ENCODE measurements at places on chromosomes 2 and 18. TPM values are rescaled to one million over a fixed set of nuclear protein-coding genes. Genes with fewer than 3 reads are reported as not detected.

Gene NOP58
- 161 TPM for total RNA-seq

Gene ANKRD53
- total RNA-seq, result not detected

Gene CYP26B1
- total RNA-seq, result not detected

Gene PLCL1
- 0.68 TPM for total RNA-seq

Gene LIMS4
- 0.74 TPM for total RNA-seq

Gene MBD5
- total RNA-seq, result 17.9 TPM

Gene LRRTM1
- total RNA-seq, result not detected

Gene CDH2
- 0.18 TPM for total RNA-seq

Gene LIMS2
- total RNA-seq, result 23.6 TPM

Gene OSBPL6
- 2.5 TPM for total RNA-seq

Gene MDH1B
- total RNA-seq, result 0.92 TPM

GRCh38 chr2:191158193-191158592 lies 7.4 kb upstream of the STAT4 start:
- no peak for DNase-seq

GRCh38 chr2:3348767-3349166 lies 28.9 kb downstream of the EIPR1 start:
- no peak for DNase-seq

DNA sequence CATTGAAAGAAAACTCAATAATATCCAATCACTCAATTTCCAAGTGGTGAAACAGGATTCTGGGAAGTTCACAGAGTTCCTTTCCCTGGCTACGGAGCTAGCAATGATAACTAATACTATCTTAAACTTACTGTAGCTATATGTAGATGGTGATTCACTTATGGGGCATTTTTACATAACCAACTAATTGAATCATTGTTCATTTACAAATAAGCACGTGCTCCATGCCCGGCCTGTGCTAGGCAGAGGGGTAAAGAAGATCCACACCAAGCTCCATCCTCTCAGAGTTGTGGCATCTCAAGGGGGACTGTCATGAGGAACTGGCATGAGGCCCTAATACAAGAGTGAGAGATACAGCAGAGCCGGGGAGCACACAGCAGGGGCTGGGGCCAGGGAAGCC lies 176.3 kb downstream of the ANKRD30B start:
- no peak for DNase-seq

- peak; percentile 61 for DNase-seq
Measured at GRCh38 chr2:44753552-44754285, 187.8 kb upstream of the SIX3 start.

DNA sequence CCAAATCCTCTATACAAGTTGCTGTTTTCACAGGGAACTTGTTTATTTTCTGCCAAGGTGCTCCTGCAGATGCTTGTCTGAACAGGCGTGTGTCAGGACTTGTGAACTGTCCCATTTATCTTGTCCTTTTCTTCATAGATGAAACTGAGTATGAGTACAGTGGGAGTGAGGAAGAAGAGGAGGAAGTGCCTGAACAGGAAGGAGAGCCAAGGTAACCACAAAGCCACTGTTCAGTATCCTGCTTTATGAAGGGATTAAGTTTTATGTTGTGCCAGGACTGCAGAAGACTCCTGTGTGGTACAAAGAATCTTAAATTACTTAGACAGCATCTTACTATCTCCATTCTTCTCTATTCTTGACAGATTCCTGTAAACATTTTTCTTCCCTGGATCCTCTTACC lies 145.0 kb downstream of the MAP4K4 start:
- no peak for DNase-seq

DNA sequence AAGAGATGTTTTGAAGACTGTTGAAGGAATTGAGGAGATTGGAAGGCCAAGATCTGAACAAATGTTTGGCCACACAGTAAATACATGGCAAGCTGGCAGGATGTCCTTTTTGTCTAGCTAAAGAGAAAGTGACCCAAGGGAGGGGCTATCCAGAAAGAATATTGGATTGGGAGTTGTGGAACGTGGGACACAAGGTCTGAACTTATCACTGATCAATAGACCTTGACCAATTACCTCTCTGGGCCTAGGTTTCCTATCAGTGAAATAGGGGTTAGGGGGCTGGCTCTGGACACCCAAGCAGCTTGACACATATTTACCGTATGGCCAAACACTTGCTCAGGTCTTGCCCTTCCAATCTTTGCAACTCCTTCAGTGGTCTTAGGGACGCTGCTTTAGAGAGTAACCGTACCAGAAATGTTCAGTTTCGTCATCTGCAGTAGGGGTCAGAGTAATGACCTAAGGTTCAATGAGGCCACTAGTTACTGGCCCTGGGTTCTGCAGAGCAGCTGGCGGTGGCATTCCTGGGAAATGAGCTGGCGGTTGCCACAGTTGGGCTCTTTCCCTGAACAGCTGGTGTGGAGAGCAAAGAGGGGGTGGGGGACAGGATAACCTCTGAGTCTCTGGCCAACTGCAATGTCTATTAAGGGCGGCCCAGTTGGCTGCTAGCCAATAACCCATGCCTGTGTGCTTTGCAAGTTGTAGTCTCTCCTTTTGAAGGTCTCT lies 70.1 kb upstream of the STPG4 start:
- no peak for DNase-seq

- no peak for DNase-seq
Measured at GRCh38 chr2:111071600-111072171, 49.0 kb upstream of the BCL2L11 start.

GRCh38 chr2:1849450-1849849 lies 105.1 kb upstream of the PXDN start:
- no peak for DNase-seq

DNA sequence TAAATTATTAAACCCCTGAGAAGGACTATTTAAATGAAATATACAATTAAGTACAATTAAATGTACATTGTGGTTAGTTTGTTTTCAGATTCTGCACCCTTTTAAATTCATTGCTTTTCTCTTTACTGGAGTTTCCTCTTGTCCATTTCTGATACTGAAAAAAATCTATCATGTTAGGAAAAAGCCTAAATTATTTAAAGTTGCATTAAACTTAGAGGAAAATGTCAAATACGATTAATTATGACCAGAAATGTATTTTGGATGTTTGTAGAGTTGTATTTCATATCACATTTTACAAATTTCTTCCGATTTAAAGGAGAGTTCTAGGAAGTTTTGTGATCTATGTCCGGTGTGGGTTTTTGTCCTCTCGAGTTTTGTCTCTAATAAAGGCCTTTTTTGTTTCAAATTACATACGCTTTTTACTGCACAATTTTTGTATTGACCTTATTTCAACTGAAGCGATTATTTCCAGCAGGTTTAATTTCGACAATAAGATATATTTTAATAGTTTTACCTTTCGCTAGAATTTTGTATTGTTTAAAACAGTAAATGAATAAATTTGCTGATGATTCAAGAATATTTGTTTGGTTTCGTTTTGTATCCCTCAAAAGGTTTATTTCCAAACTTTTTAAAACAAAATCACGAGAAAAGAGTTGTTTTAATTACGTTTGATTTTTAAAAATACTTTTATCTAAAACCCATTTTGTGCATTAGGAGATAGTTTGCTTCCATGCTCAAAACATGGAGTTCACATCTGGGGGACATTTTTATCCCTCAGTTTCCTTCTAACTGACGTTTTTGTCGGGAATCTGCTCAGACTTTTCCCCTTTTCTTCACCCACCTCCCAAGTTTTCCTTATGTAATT lies 3.3 kb upstream of the SATB2 start:
- DNase-seq, result no peak

DNA sequence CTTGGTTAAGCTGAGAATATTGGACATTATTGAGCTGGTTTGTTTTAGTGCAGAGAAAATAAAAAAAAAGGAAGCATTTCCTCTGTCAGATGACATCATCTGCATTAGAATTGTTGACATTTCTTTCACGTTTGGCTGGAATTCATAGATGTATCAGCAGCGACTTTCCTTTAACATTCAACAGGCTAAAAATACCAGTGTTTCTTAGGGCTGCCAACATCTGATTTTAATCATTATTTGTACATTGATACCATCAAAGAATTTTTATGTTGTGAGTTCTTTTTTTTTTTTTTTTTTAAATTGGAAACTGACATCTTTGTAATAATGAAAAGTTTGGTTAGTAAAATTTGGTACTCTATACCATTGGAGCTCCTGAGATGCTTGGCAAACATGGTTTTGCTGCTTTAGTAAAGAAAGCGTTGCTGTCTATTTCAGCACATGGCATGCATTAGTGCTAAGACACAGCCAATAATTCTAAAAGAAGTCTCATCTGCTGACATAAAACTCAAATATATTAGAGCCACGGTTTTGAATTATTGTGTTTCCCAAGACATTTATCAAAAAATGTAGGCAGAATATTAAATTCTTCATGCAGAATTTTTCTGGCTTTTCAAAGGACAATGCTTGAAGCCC lies 33.6 kb downstream of the GTF2A1L start:
- no peak for DNase-seq

- no peak for DNase-seq
Measured at GRCh38 chr2:216792222-216793021, 67.4 kb downstream of the TNP1 start.

GRCh38 chr2:9356261-9356660 lies 67.1 kb downstream of the ITGB1BP1 start:
- DNase-seq, result no peak

- no peak for DNase-seq
Measured at GRCh38 chr2:231503766-231504165, 26.5 kb downstream of the NMUR1 start.

- DNase-seq, result no peak
Measured at GRCh38 chr2:205077159-205077558, 531.9 kb downstream of the PARD3B start.

- no peak for DNase-seq
Measured at GRCh38 chr18:76589316-76589715, 94.3 kb upstream of the ZNF516 start.

- DNase-seq, result no peak
Measured at GRCh38 chr2:57962861-57963260, 83.7 kb upstream of the VRK2 start.

DNA sequence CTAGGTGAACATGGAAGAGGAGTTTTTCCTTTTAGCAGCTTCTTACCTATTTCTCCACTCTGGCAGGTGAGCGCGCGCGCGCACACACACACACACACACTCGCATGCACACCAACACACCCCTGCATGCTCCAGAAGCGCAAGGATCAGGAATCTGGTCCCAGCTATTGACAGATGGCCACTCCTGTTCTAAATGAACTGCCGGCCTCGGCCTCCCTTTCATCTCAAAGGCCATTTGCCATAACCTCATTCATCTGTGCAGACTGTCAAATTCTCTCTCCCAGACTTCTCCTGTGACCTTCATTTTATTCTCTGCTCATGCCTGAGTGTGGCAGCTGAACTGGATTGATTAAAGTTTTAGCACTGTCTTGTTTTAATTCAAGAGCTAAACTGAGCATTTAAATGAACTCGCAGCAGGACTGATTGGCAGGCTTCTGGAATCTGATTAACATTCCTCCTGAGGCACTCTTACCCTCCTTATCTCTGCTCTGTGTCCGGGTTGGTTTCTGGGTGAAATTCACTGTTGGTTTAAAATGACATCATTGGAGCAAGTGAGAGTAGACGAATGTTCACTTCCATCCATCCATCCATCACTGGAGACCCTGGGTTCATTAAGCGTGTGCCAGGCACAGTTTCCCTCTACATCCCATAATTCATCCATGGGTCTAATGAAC lies 58.8 kb downstream of the FECH start:
- no peak for DNase-seq

DNA sequence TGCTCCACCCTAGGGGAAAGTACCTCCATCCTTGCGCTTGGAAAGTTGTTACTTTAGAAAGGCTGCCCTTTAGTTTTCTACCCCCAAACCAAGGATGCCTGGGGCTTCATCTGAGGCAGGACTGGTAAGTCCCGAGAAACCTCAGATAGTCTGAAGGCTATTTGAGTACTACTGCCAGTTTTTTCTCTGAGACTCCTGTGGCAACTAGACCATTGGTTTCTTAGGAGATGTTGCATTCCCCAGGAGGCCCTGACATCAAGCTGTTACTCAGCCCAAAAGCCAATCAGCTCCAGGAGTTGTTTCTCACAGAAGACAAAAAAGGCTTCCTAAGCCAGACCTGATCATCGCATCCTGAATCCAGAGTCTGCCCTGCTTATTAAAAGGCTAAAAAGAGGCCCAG lies 67.2 kb downstream of the COLEC12 start:
- no peak for DNase-seq

DNA sequence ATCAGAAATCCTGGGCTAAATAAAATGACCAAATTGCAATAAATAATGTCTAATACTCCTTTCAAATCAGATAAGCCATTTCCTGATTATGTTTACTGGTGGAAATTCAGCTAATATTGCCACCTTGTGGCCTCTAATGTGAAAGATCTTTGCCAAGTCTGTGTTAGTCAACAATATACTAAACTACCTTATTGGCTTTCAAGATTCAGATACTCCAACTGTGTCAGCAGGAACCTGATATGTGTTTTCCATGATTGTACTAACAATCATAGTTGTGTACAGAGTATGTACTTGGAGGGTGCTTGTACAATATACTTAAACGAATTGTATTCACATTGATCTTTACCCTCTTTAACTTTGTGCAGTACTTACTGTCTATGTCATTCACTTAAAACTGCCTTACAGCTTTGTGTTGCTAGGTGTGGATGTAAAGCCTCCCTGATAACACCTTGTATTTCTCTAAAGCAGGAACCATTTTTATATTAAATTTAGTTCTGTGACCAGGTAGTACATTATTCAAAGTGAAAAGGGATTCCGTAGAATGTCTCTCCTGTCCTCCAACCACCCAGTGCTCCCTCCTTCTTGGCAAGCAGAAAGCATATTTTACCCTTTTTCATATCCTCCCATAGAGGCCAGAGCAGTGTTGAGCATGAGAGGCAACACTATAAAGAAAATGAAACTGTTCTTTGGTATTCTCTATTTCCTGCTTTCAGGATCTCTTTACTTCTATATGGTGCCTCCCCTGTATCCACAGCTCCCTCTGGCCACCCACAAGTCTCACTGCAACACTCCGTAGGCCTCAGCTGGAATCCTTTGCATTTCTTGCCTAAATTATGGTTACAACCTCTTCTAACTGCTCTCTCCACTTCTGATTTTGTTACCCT lies 75.2 kb upstream of the C2orf15 start:
- DNase-seq, result peak; percentile 49

- no peak for DNase-seq
Measured at GRCh38 chr2:195995499-195995898, 73.1 kb downstream of the DNAH7 start.

GRCh38 chr2:169260246-169260645 lies 102.1 kb downstream of the LRP2 start:
- DNase-seq, result no peak

- no peak for DNase-seq
Measured at GRCh38 chr2:118179445-118179844, 91.2 kb downstream of the INSIG2 start.
